Pancreas (tissue), 10 donors: ENCODE measurements at places on chromosomes 12 and 14. TPM values are rescaled to one million over a fixed set of nuclear protein-coding genes. Genes with fewer than 3 reads are reported as not detected.

DNA sequence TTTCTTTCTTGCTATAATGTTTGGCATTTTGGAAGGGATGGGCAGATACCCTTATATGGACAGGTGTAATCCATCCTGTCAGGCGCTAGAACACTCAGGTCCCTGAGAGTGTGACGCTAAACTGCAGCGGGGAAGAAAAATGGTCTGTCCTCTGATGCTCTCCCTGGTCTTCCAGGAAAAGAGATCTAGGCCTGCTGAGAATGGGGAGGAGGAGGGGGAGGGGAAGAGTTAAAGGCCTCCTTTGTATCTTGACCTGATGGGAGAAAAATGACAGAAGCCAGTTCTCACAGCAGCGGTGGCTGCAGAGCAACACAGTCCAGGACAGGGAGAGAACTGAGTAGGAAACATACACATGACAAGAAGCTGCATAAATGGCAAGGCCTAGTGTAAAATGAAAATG, 61.1 kb downstream of the RPS6KA5 start:
- DNase-seq: no peak

DNA sequence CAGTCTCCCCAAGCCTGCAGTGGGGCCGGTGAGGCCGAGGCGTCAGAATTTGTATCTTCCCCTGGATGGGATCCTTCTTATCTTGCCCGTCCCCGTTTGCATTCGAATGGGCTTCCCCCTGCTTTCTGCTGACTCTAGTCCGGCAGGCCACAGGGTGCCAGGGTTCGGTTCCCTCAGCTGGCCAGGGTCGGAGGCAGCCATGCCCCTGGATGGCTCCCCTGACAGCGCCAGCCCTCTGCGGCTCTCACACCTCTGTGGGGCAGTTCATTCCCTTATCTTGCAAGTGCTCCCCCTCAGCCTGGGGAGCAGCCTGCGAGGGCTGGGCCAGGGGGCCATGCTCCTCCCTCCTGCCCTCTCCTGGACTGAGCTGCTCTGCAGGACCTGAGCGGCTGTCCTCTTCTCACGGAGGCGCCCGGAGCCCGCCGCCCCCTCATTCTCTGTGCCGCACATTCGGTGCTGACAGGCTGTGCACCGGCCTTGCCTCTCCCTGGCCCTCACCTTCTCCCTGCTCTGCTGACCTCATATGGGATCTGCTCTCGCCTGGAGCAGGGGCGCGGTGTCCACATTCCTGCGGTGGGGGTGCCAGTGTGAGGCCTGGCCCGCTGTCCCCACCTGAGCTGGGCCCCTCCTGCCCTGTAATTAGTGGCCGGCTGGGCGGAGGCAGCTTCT, 32.8 kb downstream of the KIF26A start:
- no peak for DNase-seq

- DNase-seq: no peak
Observed at GRCh38 chr14:75917322-75917945, 64.4 kb downstream of the TGFB3 start.

The KCNH3 gene
- total RNA-seq: 1.4 TPM

DNA sequence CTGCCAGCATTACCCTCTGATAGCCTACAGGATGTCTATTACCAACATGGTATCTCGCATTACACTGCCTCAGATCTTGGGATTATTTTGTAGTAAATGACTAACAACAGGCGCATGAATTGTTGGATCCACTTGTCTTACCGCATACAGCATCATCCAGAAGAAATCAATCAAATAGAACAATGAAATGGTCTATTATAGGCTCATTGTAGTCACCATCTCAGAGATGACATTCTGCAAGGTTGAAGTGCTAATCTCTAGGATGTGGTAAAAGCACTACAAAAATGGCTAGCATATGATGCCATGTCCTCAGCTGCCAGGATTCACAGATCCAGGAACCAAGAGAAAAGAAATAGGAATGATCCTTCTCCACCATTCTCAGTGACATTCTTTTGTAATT, 52.0 kb downstream of the WASHC3 start:
- no peak for DNase-seq

DNA sequence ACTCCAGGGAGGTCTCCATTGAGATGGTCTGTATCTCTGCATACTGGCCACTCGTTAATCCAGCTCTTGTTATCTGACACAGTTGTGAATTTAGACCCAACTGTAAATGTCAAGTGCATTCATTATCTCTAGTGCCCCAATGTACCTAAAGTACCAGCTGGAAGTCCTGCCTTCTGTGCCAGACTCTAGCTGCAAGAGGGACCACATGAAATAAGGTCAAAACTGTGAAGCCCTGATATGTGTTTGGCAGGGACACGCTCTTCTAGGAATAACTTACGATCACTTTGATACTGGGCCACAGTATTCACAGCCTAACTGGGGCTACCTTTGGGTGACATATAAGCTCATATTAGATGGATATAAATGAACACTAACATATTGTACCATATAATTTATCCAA, 268.5 kb downstream of the LRIG3 start:
- DNase-seq: no peak

DNA sequence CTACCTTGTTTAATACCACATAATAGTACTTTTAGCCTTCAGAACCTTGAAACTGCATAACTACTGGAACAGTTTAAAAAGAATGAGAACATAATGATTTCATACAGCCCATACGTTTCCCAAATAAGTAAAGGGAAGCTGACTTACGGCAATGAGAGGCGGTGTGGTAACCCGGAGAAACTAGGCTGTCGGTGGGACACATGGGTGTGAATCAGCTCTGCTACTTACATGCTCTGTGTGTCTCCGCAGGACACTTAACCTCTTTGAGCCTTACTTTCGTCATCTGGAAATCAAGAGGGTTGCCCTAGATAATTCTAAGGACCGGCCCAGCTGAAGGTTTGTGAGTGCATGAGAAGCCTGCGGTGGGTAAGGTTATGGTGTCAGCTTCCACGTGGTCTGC, 49.3 kb upstream of the PLEKHG3 start:
- DNase-seq: no peak

The STYX gene
- 5.6 TPM for total RNA-seq

GRCh38 chr14:60956632-60957031, 24.2 kb downstream of the TRMT5 start:
- no peak for DNase-seq

- DNase-seq: no peak
Observed at GRCh38 chr14:51008446-51008845, 64.2 kb upstream of the PYGL start.

DNA sequence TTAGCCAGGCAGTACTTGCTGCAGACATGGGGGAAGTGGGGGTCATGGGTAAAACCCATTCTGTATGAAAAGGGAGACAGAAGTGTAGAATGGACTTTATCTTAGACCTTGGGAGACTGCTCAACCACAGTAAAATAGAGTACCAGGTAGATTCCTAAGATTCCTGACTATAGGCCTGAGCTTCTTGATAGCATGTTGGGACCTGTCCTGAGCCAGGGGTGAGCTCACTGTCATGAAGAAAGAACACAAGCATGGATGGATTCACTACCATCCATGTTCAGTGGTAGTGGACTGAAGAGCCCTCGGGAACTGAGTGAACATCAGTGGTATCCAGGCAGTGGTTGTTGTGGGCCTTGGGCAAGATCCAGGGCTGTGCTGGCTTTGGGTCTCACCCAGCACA, 1003.8 kb downstream of the TMTC2 start:
- DNase-seq: no peak

DNA sequence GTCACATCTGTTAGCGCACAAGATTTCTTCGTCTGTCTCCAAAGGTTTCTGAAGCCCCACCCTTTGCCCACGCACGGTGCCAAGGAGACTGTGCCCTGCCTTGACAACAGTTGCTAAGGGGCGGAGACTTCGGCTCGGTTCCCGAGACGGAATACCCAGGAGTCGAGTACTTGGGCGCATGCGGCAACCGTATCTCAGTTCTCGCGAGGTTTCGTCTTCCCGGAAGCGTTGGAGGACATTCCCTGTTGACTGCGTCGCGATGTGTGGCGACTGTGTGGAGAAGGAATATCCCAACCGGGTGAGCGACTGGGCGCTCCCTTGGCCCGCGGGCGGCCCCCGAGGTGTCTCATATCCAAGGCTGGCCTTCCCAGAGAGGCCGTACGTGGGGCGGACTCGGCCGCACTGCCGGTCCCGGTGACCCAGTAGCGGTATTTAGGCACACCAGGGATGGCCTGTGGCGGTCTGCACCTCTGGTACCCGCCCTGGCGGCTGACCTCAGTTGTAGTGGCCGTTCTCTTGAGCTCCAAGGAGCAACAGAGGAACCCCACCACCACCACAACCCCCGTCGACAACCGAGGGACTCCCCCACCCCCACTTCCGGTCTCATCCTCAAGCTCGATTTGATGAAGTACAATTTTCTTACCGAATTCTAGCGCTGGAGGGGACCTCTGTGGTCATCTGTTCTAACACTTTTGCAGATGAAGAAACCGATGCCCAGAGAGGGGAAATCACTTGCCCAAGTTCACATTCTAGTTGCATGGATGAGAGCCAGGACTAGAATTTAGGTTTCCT, at the start of gene CHURC1:
TSS of gene CHURC1 (plus strand) at position 219 of the 792 bp plus-strand sequence. CDS start at position 260, 41 bp downstream.
- peak; percentile 93 for DNase-seq
